ENCODE measurements at places on chromosomes 16 and 17.

GRCh38 chr16:84950906-84951305 is 60.4 kb downstream of the ZDHHC7 start:
- no peak for DNase-seq

DNA sequence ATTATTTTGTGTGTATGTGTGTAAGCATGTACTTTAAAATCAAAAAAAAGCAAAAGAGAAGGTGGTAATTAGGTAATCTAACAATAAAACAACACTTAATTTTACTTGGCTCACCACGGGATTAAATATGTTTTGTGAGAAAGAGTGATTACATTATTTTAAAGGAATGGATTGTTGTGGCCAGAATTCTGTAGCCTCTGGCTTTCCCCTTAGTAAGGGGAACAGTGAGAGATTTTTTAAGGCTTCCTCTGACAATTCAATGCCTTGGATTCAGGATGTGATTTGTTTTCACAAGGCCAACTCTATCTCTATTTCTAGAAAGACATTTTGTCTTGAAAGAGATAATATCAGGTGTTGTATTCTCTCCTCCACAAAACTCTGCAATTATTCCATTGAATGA is 560.3 kb upstream of the CDH8 start:
- DNase-seq, result no peak

DNA sequence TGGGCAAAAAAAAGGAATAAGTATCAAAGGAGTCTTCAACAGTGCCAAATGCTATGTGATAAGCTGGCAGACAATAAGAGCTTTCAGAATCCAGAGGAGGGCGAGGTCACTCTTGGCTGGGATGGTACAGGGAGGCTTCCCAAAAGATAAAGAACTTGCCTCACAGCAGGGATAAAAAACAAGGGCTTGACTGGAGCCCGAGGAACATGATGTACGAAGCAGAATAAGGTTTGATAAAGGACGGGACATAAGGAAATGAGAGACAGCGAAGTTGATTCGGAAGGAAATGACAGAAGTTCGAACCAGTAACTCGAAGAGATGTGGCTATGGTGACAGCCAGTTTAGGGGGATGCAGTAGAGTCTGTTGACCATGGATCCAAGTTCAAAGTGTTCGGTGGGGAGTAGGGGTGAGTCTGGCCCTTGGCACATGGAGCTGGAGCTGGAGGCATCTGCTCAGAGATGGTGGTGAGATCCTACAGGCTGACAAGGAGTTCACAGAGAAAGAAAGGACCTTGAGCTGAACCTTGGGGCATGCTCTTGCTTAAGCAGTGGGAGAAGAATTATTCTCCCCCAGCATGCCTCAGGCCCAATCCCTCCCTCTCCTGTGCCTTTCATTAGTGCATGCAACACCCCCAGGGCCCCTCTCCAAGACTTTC is 137.6 kb upstream of the RCVRN start:
- DNase-seq, result no peak

DNA sequence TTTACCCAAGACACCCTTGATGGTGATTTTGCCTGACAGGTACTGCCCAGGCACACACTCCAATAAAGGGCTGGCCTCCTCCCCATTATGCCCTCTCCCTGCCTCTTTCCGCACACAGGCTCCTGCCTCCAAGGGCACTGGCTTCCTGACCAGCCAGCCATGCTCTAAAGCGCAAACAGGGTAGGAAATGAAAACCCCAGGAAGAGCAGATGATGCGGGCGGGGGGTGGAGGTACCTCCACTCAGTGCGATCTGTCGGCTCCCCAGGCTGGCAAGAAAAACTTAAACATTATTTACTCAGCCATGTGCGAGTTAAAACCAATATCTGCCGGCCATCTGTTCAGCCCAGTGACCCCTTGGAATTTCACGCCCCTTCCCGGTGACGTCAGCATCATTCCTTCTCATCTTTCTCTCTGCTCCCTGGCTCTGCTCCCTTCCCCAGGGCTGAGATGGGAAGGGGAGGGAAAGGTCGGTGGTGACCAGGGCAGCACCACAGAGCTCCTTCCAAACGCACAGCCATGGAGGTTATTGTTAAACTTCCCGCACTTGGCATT is 262.5 kb downstream of the CBLN1 start:
- DNase-seq, result peak; percentile 50

DNA sequence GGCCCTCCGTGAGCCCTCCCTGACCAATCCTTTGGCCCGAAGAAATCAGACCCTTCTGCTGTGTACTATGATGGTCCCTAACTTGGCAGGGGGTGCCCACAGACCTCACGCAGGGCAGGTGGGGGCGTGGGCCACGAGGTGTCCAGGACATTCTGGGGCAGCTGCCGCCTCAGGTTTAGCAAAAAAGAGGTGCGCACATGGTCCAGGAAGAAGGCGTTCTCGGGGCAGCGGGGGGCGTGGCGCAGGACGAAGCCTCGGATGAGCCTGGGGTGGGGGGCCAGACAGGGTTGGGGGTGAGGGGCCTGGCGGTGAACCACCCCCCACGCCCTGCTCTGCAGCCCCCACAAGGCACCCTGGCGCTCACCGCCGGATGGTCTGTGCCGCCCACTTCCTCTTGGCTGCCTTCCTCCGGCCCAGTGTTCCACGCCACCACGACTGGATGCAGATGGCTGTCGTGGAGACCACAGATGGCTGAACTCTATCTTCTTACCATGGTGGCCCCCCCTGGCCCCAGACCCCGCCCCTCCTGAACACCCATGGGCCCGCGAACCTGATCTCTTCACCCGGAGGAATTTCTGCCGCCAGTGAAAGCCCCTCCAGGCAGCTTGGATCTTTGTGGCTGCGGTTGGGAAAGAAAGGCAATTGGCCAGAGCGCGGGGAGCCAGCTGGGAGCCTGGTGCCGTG is 14.2 kb upstream of the CRK start:
- no peak for DNase-seq

DNA sequence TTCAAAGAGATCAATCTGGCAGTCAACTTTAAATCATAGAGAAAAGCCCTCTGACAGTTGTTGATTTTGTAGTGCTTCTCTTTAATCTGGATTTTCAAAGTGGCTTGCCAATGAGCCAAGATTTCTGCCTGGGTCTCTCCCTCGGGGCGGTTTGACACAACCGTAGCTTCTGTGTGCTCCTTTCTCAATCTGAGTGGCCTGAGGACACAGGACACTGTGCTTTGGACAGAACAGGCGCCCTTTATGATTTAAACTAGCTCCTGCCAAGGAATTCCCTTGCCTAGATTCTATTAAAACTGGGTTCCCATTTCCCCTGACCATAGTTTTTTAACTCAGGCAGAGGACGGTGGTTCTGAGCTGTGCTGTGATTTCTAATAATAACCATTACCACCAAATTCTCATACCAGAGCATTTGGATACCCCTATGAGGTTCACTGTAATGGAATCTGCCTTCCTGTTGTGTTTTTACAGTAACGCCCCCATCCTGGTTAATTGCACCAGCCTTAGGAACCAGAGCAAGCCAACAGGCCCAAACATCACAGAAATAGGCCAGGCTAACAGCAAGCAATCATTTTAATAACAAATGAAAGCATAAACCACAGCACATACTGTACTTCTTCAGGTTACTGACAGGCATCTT is 4.0 kb downstream of the ZFHX3 start:
- no peak for DNase-seq

GRCh38 chr17:685006-685405 is 29.6 kb downstream of the VPS53 start:
- no peak for DNase-seq

DNA sequence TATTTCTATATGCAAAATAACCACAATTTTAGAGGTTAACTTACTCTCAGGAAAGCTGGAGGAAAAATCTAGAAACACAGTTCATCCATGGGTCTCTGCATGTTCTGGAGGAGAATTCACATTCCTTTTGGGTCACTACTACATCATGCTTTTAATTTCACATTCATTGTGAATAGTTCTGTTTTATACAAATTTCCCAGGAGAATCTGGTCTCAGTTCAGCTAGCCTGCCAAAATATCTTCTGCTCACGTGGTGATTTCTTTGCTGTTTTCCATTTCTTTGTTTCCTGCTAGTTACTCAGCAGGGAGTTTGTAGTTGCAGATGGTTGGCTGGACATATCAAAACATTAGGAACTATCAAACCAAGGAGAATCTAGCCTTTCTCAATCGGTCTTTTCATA is at the start of gene ABCA9:
Gene ABCA9 (minus strand): TSS at position 106 of the 400 bp plus-strand sequence. CDS start 9,801 bp downstream, outside the sequence.
- peak; percentile 41 for DNase-seq

GRCh38 chr17:82882715-82883418 is 43.0 kb upstream of the ZNF750 start:
- DNase-seq, result no peak

GRCh38 chr17:47997586-47997985 is 26.7 kb downstream of the CDK5RAP3 start:
- no peak for DNase-seq

DNA sequence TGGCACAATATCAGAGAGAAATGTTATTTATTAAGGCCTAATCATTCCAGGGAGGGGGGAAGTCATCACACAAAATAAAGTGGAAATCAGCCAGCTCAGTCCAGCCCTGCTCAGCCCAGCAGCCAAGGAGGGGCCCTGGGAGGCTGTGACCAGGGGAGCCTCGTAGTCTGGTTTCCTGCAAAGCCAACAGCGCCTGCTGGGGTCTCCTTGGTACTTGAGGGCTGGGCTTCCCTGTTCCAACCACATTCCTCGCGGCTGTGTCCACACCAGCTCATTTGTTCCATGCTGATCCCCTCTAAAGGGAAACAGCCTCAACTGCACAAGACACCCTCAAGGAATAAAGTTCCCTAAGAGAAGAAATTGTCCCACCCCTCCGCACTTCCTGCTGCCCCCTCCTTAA is 154.0 kb downstream of the TMEM132E start:
- DNase-seq, result no peak

GRCh38 chr16:87560428-87561199 is 41.7 kb upstream of the JPH3 start:
- no peak for DNase-seq

GRCh38 chr17:45197108-45197507 is 24.6 kb upstream of the FMNL1 start:
- DNase-seq, result no peak

DNA sequence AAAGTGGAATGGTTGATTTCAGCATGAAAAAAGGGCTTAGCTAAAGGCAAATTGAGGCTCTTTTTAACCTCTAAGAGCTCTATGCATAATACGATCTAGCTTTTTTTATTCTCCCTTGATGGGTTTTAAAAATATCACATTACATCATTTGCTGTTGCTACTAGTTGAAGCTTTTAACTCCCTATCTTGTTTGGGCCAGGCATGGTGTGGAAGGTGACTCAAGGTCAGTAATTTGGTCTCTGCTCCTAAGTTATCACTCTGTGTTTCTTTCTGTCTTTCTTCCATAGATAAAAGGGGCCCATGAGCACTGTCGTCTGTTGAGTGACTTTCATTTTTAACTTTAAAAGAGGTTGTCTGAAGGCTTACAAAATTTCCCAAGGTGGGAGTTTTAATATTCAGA is 58.1 kb upstream of the GOT2 start:
- no peak for DNase-seq

Measured in foreskin fibroblast (primary cell).